ENCODE measurements at places on chromosomes 5 and 9.

DNA sequence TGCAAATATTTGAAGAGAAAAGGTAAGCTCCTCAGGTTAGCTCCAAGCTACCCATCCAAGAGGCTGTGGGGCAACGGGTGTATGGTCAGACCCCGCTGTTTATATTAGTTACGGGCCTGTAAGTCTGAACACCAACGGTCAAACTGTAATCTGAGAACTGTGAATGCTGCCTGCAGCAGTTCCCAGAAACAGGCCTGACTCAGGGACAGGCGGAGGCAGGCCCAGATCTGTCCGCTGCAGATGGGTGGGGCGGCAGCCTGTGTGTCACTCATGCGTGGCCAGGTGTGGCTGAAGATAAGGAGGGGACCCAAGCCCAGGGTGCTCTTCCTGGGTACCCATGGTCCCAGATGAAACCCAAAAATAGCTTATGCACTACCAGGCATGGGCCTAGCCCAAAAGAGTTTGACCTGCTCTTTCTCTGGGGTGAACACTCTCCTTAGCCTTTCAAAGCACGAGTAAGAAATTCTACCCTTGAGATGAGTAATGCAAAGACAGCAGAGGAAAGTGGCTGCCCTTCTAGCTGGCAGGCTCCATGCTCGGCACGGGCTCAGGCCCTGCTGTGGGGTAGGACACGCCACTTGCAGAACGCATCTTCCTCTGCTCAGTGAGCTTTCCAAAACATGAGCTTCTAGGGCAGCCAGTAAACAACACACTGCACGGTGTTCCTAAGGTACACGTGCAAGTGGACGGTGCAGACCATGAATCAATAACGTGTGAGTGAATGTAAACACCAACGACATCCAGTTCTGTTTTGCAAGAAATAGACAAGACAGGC, 9.1 kb downstream of the UBAC1 start:
- no peaks in the 10 kb centered on the region for H3K27me3 ChIP-seq
- H3K4me1 ChIP-seq: peaks cover 43% of the 10 kb centered on the region
- peaks cover 7% of the 10 kb centered on the region for H3K36me3 ChIP-seq
- H3K4me3 ChIP-seq: peak overlapping the region; percentile 44
- peak overlapping the region; percentile 95 for H3K27ac ChIP-seq

DNA sequence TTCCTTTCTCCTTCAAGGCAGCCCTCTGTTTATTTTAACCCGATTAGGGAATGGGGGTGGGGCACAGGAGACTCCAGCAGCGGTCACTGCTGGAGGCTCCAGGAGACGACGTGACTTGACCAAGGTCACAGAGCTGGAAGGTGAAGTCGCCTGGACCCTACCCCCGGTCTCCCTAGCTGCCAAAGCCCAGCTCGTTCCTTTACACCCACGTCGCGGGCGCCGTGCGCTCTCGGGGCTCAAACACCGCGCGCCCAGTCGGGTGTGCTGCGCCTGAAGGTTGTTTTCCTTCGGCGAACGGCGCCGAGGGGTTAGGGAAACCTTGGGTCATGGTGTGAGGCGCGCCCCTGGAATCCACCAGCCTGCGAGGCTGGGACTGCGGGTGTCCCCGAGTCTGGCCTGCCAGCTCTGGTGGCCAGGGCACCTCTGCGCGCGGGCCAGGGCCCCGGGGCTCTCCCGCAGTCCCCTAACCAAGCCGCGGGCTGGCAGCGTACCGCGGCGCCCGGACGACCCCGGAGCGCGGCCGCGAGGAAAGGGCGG, 747 bp upstream of the UNC5A start:
- H3K4me3 ChIP-seq: no peak overlapping the region
- H3K36me3 ChIP-seq: no peaks in the 10 kb centered on the region
- no peak overlapping the region for H3K27ac ChIP-seq
- no peak for DNase-seq

GRCh38 chr5:142726188-142726731, 40.4 kb upstream of the FGF1 start:
- H3K27ac ChIP-seq: peak overlapping the region; percentile 94
- no peak overlapping the region for H3K4me3 ChIP-seq
- no peak for DNase-seq
- H3K36me3 ChIP-seq: no peaks in the 10 kb centered on the region
- H3K27me3 ChIP-seq: no peaks in the 10 kb centered on the region
- H3K4me1 ChIP-seq: peaks cover 30% of the 10 kb centered on the region

- no peaks in the 10 kb centered on the region for H3K36me3 ChIP-seq
- DNase-seq: no peak
- no peak overlapping the region for H3K27ac ChIP-seq
- H3K4me3 ChIP-seq: no peak overlapping the region
Measured at GRCh38 chr9:118058227-118058626, 354.0 kb downstream of the TLR4 start.

GRCh38 chr5:174849426-174849825, 125.0 kb downstream of the MSX2 start:
- no peak overlapping the region for H3K4me3 ChIP-seq
- no peaks in the 10 kb centered on the region for H3K36me3 ChIP-seq
- H3K4me1 ChIP-seq: no peaks in the 10 kb centered on the region
- no peaks in the 10 kb centered on the region for H3K27me3 ChIP-seq

GRCh38 chr9:103789686-103790085, 304.4 kb upstream of the SMC2 start:
- no peak overlapping the region for H3K4me3 ChIP-seq
- no peak for DNase-seq
- H3K36me3 ChIP-seq: no peaks in the 10 kb centered on the region
- H3K27me3 ChIP-seq: no peaks in the 10 kb centered on the region

DNA sequence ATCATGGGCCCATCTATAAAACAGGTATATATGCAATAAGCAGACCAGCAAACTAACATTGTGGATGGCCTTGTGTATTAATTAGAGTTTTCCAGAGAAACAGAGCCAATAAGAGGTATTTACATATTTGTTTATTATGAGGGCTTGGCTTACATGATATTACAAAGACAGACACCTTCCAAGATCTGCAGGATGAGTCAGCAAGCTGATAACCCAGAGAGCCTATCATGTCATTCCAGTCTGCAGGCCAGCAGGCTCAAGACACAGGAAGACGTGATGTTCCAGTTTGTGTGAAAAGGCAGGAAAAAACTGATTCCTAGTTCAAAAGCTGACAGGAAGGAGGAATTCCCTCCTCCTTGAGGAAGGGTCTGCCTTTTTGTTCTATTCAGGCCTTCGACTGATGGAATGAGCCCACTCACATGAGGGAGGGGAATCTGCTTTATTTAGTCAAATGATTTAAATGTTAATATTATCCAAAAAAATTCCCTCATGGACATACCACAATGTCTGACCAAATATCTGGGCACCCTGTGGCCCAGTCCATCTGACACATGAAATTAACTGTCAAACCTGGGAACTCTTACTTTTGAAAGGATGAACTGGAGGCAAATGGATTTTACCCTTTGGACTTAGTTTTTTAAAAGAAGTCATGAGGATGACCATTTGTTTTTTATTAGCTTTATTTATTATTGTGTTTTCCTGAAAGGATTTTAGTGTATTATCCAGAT, 161.2 kb upstream of the CHD1 start:
- no peak for DNase-seq
- H3K27ac ChIP-seq: no peak overlapping the region
- H3K27me3 ChIP-seq: no peaks in the 10 kb centered on the region
- no peaks in the 10 kb centered on the region for H3K36me3 ChIP-seq
- no peak overlapping the region for H3K4me3 ChIP-seq

- no peaks in the 10 kb centered on the region for H3K27me3 ChIP-seq
- H3K36me3 ChIP-seq: no peaks in the 10 kb centered on the region
- no peak overlapping the region for H3K4me3 ChIP-seq
- no peaks in the 10 kb centered on the region for H3K4me1 ChIP-seq
- no peak for DNase-seq
- H3K27ac ChIP-seq: no peak overlapping the region
Measured at GRCh38 chr9:15349892-15350761, 43.1 kb upstream of the TTC39B start.

DNA sequence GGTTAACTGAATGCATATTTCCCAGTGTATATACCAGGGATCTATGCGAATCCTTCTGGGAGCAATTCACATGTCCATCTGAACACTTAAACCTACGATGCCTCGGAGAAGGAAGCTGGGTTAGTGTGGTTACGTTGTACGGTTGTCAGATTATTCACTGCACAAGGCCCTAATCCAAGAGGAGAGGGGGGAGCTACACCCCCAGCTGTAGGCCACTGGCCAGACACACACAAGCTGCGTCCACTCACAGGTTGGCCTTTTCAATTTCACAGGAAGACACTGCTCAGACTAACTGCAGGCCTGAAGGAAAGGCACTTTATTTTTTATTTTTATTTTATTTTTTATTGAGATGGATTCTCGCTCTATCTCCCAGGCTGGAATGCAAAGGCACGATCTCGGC, 184.5 kb upstream of the GNA14 start:
- no peaks in the 10 kb centered on the region for H3K36me3 ChIP-seq
- no peak for DNase-seq
- no peaks in the 10 kb centered on the region for H3K27me3 ChIP-seq
- no peak overlapping the region for H3K4me3 ChIP-seq

DNA sequence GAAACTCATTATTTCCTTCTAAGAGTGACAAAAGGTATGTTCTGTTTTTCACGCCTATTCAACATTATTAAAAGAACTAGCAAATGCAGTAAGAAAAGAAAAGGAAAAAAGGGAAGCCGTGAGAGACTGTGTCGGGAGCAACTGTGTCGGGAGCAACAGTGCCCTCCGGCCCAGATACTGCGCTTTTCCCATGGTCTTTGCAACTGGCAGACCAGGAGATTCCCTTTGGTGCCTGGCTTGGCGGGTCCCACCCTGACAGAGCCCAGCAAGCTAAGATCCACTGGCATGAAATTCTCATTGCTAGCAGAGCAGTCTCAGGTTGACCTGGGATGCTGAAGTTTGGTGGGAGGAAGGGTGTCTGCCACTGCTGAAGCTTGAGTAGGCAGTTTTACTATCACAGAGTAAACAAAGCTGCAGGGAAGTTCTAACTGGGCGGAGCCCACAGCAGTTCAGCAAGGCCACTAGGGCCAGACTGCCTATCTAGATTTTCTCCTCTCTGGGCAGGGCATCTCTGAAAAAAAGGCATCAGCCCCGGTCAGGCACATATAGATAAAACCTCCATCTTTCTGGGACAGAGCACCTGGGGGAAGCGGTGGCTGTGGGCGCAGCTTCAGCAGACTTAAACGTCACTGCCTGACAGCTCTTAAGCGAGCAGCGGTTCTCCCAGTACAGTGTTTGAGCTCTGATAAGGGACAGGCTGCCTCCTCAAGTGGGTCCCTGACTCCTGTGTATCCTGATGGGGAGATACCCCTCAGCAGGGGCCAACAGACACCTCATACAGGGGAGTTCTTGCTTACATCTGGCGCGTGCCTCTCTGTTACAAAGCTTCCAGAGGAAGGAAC, 1237.4 kb upstream of the CDH18 start:
- no peaks in the 10 kb centered on the region for H3K4me1 ChIP-seq
- no peaks in the 10 kb centered on the region for H3K36me3 ChIP-seq
- H3K27ac ChIP-seq: no peak overlapping the region
- no peak for DNase-seq

DNA sequence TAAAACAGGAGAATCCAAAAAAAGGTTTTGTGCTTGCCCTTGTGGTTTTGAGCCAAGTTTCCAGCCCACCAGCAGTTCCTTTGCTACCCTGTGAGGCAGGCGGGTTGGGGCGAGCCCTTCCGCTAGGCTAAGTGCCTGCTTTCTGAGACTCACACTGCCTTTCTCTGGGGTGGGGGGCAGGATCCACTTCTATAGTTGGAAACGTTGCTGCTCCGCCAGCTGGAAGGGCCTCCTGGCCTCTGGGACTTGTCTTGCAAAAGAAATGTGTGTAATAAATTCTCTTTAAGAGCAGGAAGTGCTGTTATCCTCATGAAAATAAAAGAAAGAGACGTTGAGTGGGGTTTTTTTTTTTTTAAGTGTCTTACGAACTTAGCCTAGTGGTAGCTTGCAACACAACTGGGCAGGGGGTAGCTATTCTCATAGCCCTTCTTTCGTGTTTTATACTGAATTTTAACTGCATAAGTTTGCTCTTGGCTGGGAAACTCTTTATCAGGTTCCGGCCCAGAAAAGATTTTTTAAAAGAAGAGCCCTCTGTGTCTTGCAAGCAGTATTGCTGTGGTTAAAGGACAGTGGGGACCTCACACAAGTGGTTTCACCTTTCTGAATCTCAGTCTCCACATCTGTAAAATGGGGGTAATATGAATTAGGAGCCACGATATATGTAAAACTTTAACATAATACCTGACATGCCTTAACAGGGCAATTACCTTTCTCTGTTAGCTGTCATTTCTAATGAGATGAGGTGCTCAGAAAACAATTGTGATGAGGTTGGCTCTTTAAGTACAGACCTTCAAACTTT, 19.8 kb downstream of the JADE2 start:
- DNase-seq: no peak
- H3K27me3 ChIP-seq: no peaks in the 10 kb centered on the region
- H3K36me3 ChIP-seq: peaks cover 3% of the 10 kb centered on the region
- no peak overlapping the region for H3K4me3 ChIP-seq

- no peaks in the 10 kb centered on the region for H3K4me1 ChIP-seq
- H3K36me3 ChIP-seq: peaks cover 42% of the 10 kb centered on the region
- no peak overlapping the region for H3K4me3 ChIP-seq
- H3K27ac ChIP-seq: no peak overlapping the region
- DNase-seq: no peak
- H3K27me3 ChIP-seq: no peaks in the 10 kb centered on the region
Measured at GRCh38 chr9:132267660-132268059, 87.1 kb downstream of the SETX start.

DNA sequence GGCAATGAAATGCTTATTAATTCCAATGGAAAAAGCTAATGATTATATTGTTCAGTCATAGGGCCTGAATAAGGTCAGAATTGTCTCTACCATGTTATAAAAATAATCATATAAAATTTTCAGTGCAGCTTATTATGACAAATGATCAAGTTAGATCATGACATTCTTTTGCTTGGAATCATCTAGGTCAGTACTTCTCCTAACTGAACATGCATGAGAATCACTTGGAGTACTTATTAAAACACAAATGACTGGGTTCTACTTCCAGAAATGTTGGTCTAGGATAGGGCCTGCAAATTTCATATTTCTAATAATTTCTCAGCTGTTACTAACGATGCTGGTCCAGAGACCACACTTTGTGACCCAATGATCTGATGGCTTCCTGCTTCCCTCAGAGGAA, 806.0 kb upstream of the ZNF608 start:
- H3K27me3 ChIP-seq: no peaks in the 10 kb centered on the region
- peaks cover 4% of the 10 kb centered on the region for H3K4me1 ChIP-seq
- no peak overlapping the region for H3K4me3 ChIP-seq
- H3K36me3 ChIP-seq: no peaks in the 10 kb centered on the region

GRCh38 chr5:135038205-135038812, 4.3 kb upstream of the PITX1 start:
- H3K36me3 ChIP-seq: no peaks in the 10 kb centered on the region
- peaks cover 94% of the 10 kb centered on the region for H3K27me3 ChIP-seq
- no peaks in the 10 kb centered on the region for H3K4me1 ChIP-seq
- no peak overlapping the region for H3K27ac ChIP-seq

GRCh38 chr9:134637696-134638501, 3.7 kb upstream of the COL5A1 start:
- no peak for DNase-seq
- H3K27ac ChIP-seq: no peak overlapping the region
- H3K4me1 ChIP-seq: peaks cover 9% of the 10 kb centered on the region

GRCh38 chr9:112867275-112867991, 23.2 kb downstream of the SLC46A2 start:
- H3K27me3 ChIP-seq: no peaks in the 10 kb centered on the region
- no peak overlapping the region for H3K4me3 ChIP-seq
- H3K36me3 ChIP-seq: peaks cover 7% of the 10 kb centered on the region
- H3K27ac ChIP-seq: peak overlapping the region; percentile 52

Measured in keratinocyte (primary cell).